ENCODE measurements at places on chromosomes 1 and 21. TPM values are rescaled to one million over a fixed set of nuclear protein-coding genes. Genes with fewer than 3 reads are reported as not detected.

The UFC1 gene
- 111 TPM for total RNA-seq

The ADGRB2 gene
- 11.3 TPM for total RNA-seq

The KCND3 gene
- 0.09 TPM for total RNA-seq

The OR2T33 gene
- total RNA-seq = not detected

The USH2A gene
- total RNA-seq = under 0.01 TPM

The CAMTA1 gene
- total RNA-seq = 91.9 TPM

The PCAT6 gene
- not detected for total RNA-seq

The RUNX1 gene
- 63.5 TPM for total RNA-seq

The S100A12 gene
- not detected for total RNA-seq

The AK2 gene
- total RNA-seq = 155 TPM

The GPX7 gene
- total RNA-seq = 31.0 TPM

The SPAG17 gene
- total RNA-seq = 0.09 TPM

The PEA15 gene
- total RNA-seq = 72.1 TPM

The EPHB2 gene
- total RNA-seq = 24.9 TPM

The S100A14 gene
- 0.18 TPM for total RNA-seq

The HIVEP3 gene
- total RNA-seq = 1.1 TPM

The CADM3 gene
- 6.0 TPM for total RNA-seq
